ENCODE measurements at places on chromosomes 6 and 20. TPM values are rescaled to one million over a fixed set of nuclear protein-coding genes. Genes with fewer than 3 reads are reported as not detected.
A peak's percentile ranks its signal among the peaks of the same experiment; 100 is the strongest.

ADGRF1 gene
- total RNA-seq: not detected

GRCh38 chr6:109000289-109000688 lies 94.4 kb downstream of the SESN1 start:
- no peak for DNase-seq

CTAGE9 gene
- total RNA-seq: not detected

GRCh38 chr20:33423141-33423834 lies 20.3 kb downstream of the SNTA1 start:
- DNase-seq: peak; percentile 92

MMP24 gene
- total RNA-seq: 0.40 TPM

DNA sequence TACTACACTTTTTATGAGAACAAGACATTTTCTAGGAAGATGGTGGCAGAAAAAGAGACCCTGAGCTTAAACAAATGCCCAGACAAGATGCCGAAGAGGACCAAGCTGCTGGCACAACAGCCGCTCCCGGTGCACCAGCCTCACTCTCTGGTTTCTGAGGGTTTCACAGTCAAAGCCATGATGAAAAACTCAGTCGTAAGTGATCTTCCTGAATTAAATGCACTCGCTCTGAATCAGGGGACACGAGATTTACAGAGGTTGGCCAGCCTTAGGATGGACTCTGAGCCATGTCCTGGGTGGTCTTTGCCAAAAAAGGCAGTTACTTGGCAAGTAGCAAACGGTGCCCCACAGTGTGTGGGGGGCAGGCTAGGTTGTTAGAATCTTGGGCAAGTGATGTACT lies 423 bp downstream of the PACRG start:
- peak; percentile 49 for DNase-seq

GRCh38 chr20:25380945-25381614 lies 9.6 kb downstream of the ABHD12 start:
- DNase-seq: no peak

- no peak for DNase-seq
These were observed 102.2 kb upstream of the CCDC28A start for GRCh38 chr6:138671351-138671750.

- DNase-seq: no peak
These were observed 182.6 kb downstream of the NFATC2 start for GRCh38 chr20:51359947-51360346.

Measured in right cardiac atrium (tissue), 5 donors.